ENCODE measurements at places on chromosomes 11 and 22.

- no peak for DNase-seq
Observed at GRCh38 chr11:112520354-112520753, 259.7 kb upstream of the PLET1 start.

GRCh38 chr22:19128009-19128401, 3.1 kb upstream of the TSSK2 start:
- DNase-seq, result no peak

GRCh38 chr22:40403651-40404050, 33.3 kb downstream of the SGSM3 start:
- DNase-seq, result no peak

GRCh38 chr22:42742940-42743339, 22.3 kb upstream of the A4GALT start:
- DNase-seq, result no peak

DNA sequence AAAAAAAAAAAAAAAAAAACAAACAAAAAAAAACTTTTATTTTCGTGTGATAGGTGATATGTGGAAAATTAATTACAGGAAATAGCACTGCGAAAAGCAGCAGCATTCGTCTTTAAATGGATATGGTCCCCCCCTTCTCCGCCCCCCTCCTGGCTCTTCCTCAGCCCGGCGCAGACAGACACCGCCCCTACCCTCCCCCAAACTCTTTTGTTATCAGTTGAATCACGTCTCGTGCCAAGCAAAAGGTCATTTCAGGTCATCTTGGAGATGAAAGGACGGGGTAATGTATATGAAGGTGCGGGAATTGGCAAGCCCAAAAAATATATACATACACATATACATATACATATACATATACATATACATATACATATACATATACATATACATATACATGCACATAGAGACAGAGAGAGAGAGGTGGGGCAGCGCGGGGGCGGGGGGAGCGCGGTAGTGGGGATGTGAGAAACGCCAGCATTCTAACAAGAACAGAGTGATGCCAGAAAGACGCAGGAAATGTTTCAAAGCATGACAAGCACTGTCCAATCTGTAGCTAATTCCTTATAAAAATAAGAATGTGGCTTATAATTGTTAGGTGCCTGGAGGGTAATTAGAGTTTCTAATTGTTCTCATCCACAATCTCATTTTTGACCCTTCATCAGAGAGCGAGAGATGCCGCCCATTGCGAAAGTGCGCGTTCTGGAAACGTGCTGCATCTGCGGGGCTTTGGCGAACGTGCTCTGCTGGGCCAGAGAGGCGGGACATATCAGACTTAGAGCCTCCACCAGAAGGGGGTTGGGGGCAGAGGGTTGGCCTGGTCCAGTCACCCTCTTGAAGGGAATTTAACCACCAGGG, 214.5 kb upstream of the UBASH3B start:
- no peak for DNase-seq

DNA sequence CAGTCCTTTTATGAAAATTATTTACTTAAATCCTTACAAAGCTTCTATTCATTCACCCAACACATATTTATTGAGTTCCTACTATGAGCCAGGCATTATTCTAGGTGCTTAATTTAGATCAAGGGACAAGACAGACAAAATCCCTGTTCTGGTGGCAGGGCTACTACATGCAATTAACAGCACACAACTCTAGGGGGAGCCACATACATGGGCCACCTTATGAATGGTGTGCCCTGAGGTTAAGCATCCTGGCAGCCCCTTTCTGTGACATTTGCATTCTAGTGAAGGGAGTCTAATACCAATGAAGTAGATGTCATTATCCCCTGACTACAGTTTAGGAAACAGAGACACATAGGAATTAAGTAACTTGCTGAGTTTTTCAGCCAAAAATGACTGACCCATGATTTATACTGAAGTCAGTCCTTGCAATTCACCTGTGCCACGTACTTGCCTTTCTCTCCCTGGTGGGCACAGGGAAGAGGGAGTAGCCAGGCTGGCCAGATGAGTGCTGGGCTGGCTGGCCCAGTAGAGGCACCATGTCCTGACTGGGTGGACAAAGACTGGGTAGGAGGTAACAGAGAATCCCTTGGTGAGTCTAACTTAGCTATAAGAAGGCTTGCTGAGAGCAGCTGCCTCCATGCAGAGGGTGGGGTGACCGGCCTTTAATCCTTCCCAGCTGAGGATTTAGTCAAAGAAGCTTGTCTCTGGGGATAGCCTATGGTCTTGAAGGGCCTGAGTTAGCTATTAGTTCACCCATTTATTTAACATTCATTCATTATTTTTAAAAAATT, 52.0 kb upstream of the ELF5 start:
- DNase-seq, result no peak

- no peak for DNase-seq
Observed at GRCh38 chr11:77308838-77309237, 7.4 kb upstream of the GDPD4 start.
